Activated CD4-positive, CD25-positive, alpha-beta regulatory T cell treated with anti-CD3 and anti-CD28 coated beads, Interleukin-2, amount 50 U/mL, for 16 hours (primary cell): ENCODE measurements at places on chromosomes 5 and 9.
A peak's percentile ranks its signal among the peaks of the same experiment; 100 is the strongest.

DNA sequence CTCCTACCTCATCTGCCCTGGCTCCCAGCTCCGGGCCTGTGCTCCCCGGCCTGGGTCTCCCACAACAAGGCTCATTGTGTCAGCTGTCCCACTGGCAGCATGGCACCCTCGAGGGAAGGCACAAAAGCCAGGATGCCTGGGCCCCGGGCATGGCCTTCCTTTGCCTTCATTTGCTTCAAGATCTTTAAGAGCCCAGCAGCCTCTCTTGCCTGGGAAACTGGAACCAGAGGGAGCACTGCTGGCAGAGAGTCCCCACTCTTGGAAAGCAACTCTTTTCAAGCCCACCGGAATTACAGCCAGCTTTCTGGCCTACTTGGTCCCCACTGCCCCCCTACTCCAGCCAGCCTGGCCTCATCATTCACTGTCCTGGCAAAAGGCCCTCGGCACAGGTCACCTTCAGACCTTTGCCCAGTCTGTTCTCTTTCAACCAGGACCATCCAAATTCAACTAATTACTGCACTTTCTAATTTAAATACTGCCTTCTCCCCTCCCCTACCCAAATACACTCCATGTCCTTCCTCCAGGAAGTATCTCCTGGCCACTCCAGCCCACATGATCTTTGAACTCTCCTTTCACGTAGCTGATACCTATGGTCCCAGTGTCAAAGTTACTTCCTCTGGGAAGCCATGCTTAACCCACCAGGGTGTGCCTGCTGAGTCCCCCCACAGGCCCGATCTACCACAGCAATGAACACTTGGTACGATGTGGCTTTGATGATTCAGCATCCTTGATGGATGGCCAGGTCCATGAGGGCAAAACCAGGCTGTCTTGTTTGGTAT is 8.9 kb downstream of the ZER1 start:
- DNase-seq, result no peak

DNA sequence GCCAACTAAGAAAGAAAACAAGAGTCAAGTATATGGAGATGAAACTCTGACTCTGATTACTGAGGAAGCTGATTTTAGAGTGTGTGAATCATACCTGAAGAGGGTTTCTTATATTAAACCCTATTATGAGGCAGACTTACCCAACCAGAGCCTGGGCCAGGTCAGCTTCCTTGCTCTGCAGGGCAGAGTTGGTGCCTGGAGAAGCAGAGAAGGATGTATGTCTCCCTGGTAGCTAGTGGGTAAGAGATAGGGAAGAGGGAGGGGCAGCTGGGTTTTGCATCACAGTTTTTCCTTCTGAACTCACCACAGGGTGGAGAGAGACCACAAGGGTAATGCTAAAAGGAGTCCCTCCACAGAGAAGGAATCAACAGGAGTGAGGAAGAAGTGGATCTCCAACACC is 104.1 kb downstream of the CMYA5 start:
- no peak for DNase-seq

- no peak for DNase-seq
Observed at GRCh38 chr5:10467281-10468198, 25.9 kb downstream of the ROPN1L start.

DNA sequence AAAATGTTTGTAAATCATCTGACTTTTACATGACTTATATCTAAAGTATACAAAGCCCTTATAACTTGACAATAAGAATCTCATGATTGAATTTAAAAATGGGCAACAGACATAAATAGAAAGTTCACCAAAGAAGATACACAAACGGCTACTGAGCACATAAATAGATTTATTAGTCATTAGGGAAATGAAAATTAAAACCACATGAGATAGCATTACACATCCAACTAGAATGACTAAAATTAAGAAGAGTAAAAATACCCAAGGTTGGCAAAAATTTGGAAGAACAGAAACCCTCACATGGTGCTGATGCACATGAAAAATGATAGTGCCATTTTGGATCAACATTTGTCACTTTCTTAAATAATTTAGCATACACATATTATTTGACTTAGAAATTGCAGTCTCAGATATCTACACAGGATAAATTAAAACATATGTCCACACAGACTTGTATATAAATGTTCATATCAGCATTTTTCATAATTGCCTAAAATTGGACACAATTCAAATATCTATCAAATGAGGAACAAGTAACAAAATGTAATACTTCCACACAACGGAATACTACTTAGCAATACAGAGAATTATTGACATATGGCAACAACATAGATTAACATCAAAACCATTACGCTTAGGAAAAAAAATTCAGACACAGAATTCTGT is 359.1 kb upstream of the DAB2 start:
- DNase-seq, result no peak

DNA sequence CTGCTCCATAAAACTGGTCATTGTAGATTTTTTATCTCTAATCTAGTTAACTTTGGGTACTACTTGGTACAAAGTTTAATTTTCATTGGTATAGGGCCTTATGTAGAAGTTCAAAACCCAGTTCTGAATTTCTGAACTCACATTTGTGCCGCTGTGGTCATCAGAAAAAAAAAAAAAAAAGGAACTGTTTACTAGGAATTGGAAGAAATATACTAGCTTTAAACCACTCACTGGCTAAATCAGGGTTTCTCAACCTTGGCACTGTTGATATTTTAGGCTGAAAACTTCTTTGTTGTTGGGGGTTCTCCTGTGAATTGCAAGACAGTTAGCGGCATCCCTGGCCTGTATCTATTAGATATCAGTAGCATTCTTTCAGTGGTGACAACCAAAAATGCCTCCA is 4.1 kb upstream of the ZFYVE16 start:
- no peak for DNase-seq

- no peak for DNase-seq
Observed at GRCh38 chr9:105670775-105671174, 8.5 kb downstream of the TAL2 start.

DNA sequence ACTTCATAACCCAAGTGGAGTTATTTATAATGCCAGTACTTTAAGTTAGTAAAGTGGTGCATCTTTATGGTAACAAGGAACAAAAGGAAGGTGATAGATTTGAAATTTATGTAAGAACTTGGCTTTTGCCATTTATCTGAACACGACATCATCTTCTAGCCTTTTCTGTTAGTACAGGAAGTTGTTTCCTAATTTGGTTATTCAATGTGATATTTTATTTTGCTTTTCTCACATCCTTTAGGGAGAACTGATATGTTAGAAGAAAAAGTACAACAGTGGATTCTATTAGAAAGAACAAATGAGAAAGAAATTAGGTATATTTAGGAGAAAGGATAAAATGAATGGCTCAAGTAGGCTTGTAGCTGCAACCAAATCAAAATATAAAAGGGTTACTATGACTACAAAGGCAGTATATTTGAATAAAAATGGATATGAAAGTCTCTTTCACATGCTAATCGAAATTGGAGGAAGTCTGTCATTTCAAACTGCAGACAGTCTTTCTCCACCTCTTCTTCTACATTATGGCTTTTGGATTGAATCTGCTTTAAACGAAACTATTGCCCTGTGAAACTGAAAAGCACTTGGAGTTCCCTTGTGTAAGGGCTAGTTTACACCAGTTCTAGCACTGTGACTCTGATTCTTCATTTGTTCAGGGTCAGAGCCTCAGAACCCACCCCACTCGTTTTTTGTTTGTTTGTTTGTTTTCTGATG is 18.5 kb upstream of the SLC24A2 start:
- DNase-seq, result no peak

DNA sequence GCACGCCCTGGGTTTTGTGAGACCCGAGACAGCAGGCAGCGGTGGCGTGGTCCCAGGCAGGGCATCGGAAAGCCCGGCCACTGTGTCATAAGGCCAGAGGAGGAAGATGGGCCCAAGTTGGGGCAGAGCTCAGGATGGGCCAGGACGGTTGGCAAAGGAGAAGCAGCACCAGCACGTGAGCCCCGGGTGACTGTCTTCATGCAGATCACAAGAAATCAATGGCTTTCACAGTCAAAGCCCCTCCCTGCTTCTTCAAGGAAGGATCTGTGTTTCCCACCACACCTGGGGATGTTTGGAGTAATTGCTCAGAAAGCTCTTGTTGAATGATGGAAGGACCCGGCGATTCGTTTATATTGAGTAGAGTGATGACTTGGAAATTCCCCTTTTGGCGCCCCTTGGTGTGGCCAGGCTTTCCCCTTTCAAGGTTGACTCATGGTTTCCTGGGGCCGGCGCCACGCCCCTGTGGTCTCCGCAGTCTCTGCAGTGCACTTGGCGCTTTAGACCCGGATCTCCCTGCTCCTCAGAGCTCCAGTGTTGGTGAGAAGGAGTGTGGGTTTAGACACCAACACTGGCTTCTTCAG is 52.1 kb downstream of the IL31RA start:
- DNase-seq, result peak; percentile 26

- no peak for DNase-seq
Observed at GRCh38 chr5:58912116-58912515, 329.2 kb downstream of the RAB3C start.

- DNase-seq, result no peak
Observed at GRCh38 chr5:142686210-142686734, 382 bp upstream of the FGF1 start.

DNA sequence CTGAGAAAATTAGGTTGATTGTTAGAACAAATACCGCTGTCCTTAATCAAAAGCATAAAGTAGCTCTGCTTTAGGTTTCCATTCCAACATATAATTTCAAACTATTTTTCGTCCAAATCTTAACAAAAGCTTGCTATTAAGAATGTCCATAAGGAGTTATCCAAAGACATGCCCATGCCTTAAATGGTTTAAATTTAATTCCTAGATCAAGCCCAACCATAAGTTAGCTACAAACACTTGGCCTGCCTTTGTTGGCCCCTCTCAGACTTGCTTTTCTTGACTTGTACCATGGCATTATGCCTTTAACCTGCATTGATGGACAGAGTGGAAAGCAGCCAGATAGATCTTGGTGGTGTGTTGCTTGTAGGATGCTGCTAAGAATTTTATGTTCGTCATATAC is 8.8 kb downstream of the GARNL3 start:
- no peak for DNase-seq

DNA sequence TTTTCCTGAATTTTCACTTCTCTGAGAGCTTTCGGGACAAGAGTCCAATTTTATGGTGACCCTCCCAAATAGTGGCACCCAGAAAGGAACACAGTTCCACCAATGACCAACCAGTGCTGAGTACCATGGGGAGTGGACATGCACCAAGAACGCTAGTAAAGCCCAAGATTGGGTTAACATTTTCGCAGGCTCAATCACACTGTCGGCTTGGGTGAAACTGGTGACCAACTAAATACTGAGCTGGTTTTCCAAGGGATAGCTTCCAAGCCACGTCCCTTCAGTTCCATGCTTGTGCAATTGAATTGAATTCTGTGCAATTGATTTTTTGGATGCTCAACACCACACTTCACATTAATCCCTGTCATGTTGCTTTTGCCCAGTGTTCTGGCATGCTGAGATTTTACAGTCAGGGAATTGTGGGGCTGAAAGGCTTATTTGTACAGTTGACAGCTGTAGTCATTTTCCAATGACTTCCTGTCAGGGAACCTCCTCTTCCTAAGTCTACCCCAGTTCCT is 37.6 kb upstream of the TRMT10B start:
- DNase-seq, result no peak

GRCh38 chr5:167346461-167346860 is 945.0 kb upstream of the WWC1 start:
- DNase-seq, result no peak

DNA sequence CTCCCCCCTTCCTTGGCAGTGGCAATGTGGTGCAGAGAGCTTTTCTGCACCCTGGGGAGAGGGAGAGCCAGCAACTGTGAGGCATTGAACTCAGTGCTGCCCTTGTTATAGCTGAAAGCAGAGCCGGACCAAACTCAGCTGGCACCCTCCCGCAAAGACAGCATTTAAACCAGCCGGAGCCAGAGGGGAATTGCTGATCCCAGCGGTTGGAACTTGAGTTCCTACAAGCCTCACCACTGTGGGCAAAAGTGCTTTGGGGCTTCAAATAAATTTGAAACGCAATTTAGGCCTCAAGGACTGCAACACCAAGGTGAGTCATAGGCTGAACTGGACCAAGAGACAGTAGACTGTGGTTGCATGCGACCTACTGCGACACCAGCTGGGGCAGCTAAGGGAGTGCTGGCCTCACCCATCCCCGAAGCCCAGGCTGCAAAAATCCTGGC is 207.6 kb upstream of the CDKN2B start:
- no peak for DNase-seq

DNA sequence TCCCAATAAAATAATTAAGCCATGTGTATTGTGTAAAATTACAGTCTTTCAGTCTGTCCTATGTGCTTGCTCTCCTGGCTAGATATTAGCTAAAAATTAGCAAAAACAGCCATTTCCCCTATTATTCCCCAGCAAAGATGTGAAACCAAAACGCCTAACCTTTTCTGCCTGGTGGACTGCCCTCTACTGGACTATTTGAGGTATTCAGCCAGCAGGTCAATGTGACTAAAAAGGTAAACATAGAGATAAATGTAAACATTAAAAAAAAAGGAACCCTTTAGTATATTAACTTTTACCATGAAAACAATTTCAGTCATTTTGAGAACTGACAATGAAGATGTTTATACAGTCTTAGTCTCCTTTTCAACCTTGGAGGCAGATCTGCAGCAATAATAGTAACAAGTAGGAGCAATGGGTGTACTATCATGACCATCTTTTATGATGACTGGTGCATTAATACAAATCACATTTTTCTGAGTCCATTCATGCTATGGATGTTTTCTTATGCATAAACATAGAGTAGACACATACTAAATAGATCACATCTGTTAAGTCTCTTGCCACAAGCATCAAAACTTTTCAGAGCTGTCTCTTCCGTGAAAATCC is 10.1 kb downstream of the ATG12 start:
- DNase-seq, result no peak

DNA sequence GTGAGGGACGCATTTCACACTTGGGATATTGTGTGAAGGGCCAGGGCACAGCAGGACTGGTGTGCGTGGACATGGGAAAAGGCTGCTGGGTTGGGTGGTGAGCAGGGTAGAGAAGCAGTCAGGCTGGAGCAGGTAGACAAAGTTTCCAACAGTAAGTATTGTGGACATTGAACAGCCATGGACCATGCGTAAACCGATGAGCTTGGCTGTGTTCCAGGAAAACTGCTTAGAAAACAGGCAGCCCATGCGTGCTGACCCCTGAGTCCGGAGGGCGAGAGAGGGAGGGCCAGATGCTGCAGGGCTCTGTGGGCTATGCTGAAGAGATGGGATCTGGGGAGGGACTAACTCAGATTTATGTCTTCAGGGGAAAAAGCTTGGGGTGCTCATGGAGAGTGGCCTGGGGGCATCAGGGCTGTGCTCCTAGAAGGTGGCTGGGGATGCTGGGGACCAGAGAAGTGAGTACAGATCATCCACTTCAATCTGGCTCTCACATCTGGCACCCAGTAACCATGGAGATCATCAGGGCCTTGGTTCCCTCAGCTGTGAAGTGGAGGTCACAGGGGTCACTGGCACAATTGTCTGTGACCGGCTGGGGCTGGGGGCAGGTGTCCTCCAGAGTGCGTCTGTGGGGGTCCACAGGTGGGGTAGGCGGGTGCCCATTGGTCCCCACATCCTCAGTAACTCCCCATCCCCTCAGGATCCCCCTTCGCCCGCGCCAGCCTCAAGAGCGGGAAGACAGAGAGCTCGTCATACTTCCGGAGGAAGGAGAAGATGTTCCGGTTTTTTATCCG is 93.3 kb downstream of the CACNA1B start:
- DNase-seq, result no peak
